Activated naive CD8-positive, alpha-beta T cell treated with anti-CD3 and anti-CD28 coated beads, Interleukin-2, amount 10 ng/mL, durations not matched to agents 7 days and 5 days (primary cell): ENCODE measurements at places on chromosomes 3 and 15.
A peak's percentile ranks its signal among the peaks of the same experiment; 100 is the strongest.

- peaks cover 17% of the 10 kb centered on the region for H3K36me3 ChIP-seq
- H3K4me3 ChIP-seq: no peak overlapping the region
- peak overlapping the region; percentile 10 for H3K27ac ChIP-seq
- peaks cover 3% of the 10 kb centered on the region for H3K4me1 ChIP-seq
- DNase-seq: no peak
Observed at GRCh38 chr15:40029979-40030893, 8.7 kb downstream of the SRP14 start.

- peaks cover 4% of the 10 kb centered on the region for H3K4me1 ChIP-seq
- DNase-seq: no peak
- no peaks in the 10 kb centered on the region for H3K27me3 ChIP-seq
- no peak overlapping the region for H3K4me3 ChIP-seq
- H3K27ac ChIP-seq: no peak overlapping the region
Observed at GRCh38 chr3:195110647-195111318, 160.2 kb downstream of the XXYLT1 start.

DNA sequence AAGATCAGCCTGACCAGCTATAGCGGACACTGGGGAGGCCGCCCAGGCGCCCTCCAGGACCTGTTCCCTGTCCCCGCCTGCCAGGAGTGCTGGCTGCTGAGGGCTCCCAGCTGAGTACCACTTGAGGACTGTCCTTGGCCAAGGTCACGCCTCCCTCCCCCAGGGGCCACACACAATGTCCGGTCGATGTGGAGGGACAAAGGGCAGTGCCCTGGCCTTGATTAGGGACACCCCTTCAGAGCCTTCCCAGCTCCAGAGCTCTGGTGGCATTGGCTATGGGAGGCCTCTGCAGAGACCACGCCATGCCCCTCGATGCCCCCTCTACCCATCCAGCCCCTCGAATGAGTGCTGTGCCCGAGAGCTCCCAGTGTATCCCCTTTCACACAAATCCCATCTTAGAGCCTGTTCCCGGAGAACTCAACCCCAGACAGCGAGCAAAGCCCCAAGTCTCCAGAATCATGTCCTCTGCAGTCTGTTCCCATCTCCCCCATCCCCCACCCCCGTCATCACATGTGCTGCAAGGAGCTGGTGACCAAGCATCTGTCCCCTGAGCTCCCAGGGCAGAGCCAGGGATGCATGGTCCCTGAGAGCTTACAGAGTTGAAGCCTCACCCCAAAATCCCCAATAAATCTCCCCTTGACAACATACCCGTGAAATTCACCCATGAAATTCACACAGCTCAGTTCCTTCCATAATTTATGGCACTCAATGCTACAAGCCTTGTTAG is 158.9 kb downstream of the NUP210 start:
- no peak overlapping the region for H3K4me3 ChIP-seq
- no peak overlapping the region for H3K27ac ChIP-seq
- no peak for DNase-seq
- peaks cover 9% of the 10 kb centered on the region for H3K4me1 ChIP-seq
- H3K36me3 ChIP-seq: no peaks in the 10 kb centered on the region

DNA sequence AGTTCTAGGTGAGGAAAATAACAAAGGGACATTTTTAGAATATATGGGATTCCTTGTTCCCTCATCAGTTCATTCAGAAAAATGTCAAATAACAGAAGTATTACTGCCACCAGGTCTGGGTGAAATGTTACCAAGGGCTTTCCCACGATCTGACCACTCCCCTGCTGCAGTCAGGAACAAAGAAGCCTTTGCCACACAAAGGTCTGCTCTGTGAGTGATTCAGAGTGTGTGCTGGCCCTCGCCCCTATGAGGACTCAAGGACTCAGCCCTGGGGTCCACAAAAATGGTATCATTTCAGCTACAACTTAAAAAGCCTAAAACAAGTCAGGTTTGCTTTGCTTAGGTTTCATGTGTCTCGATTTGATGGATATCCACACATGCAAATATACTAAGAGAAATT is 5.0 kb downstream of the MKRN3 start:
- no peaks in the 10 kb centered on the region for H3K36me3 ChIP-seq
- H3K4me3 ChIP-seq: no peak overlapping the region
- H3K4me1 ChIP-seq: no peaks in the 10 kb centered on the region
- no peaks in the 10 kb centered on the region for H3K27me3 ChIP-seq
- H3K27ac ChIP-seq: no peak overlapping the region

- H3K27ac ChIP-seq: no peak overlapping the region
- no peak for DNase-seq
- H3K36me3 ChIP-seq: peaks cover 1% of the 10 kb centered on the region
- no peak overlapping the region for H3K4me3 ChIP-seq
Observed at GRCh38 chr3:150775001-150775599, 12.1 kb upstream of the SIAH2 start.

DNA sequence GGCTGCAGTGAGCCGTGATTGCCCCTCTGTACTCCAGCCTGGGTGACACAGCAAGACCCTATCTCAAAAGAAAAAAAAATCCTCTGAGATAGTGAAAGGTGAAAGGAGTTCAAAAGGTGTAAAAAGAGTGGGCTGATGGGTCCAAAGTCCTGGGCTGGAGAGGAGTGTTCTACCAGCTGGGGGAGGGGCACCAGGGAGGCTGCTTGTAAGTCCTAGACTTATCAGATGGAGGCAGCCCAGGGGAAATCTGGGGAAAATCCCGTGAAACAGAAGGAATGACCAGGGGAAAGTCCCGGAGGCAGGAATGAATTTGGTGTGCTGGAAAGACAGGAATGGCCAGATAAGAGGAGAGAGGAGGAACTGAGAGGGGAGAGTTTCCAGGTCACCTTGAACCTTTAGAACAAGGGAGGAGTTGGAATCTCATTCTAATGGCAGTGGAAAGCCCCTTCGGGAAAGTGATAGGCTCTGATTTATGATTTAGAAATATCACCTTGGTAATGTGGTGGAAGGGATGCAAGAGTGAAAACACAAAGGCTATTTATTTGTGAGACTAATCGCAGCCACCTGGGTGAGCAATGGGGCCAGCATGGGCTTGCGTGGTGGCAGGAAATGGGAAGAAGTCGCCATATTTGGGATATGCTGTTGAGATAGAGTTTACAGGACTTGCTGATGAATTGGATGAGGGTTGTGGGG is 23.4 kb upstream of the PPP4R2 start:
- H3K27ac ChIP-seq: no peak overlapping the region

DNA sequence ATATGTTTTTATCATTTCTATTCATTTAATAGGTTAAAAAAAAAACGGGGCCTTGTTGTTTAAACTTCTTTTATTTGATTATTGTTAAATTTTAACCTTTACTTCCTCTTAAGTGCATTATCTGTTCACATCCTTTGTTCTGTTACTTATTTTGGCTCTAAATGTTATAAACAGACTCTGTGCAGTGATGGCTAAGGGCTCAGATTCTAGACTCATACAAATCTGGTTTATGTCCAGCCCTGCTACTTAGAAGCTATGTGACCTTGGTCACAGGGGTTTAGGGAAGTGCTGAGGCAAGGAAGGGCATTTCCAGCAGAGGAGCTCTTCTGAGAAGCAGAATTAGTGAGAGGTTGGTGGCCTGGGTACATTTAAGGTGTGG is 55.3 kb upstream of the VILL start:
- H3K27ac ChIP-seq: no peak overlapping the region
- no peaks in the 10 kb centered on the region for H3K4me1 ChIP-seq
- no peaks in the 10 kb centered on the region for H3K36me3 ChIP-seq

DNA sequence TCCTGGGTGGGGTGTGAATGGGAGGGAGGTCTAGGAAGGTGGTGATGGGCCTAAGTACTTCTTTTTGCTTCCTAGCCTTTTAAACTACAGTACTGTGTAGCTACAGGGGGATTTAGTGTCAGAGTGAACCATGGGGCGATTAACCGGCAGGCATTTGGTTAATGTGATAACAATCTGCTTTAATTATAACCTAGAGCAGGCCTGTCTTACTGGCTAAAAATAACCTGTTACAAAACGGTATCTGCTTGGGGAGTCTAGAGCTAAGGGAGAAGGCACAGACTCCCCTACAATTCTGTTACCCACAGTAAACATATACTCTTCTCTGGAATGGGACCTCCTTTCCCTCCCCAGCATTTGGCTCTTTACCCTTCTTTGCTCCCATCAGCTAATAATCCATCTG is 85.4 kb downstream of the RBPMS2 start:
- no peaks in the 10 kb centered on the region for H3K27me3 ChIP-seq
- no peak overlapping the region for H3K27ac ChIP-seq
- DNase-seq: no peak

GRCh38 chr3:58383476-58383875 is 50.2 kb downstream of the PDHB start:
- DNase-seq: no peak
- peaks cover 16% of the 10 kb centered on the region for H3K4me1 ChIP-seq
- no peak overlapping the region for H3K27ac ChIP-seq

GRCh38 chr15:63109920-63110319 is 11.7 kb upstream of the LACTB start:
- no peaks in the 10 kb centered on the region for H3K4me1 ChIP-seq
- H3K4me3 ChIP-seq: no peak overlapping the region
- H3K27ac ChIP-seq: no peak overlapping the region
- H3K27me3 ChIP-seq: peaks cover 3% of the 10 kb centered on the region

DNA sequence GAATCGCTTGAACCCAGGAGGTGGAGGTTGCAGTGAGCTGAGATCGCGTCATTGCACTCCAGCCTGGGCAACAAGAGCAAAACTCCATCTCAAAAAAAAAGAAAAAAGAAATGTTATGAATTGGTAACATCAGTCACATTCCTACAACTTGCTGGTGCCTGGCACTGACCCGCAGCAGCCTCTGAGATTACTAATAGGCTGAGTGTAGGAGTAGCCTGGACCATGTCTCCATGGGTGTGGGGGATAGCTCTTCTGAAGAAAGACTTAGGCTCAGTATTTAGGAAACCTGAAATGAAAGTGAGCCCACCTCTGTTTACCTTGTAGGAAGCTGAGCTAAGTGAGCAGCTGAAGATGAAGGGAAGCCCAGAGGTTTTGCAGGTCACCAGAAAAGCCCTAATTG is 148.3 kb downstream of the LRRC28 start:
- no peak for DNase-seq
- peaks cover 2% of the 10 kb centered on the region for H3K4me1 ChIP-seq
- H3K4me3 ChIP-seq: no peak overlapping the region

- H3K27ac ChIP-seq: no peak overlapping the region
- no peak overlapping the region for H3K4me3 ChIP-seq
- no peaks in the 10 kb centered on the region for H3K4me1 ChIP-seq
- H3K36me3 ChIP-seq: no peaks in the 10 kb centered on the region
- peaks cover 13% of the 10 kb centered on the region for H3K27me3 ChIP-seq
Observed at GRCh38 chr15:39403640-39404117, 177.2 kb upstream of the THBS1 start.

- H3K36me3 ChIP-seq: no peaks in the 10 kb centered on the region
- no peak for DNase-seq
- no peaks in the 10 kb centered on the region for H3K4me1 ChIP-seq
- no peaks in the 10 kb centered on the region for H3K27me3 ChIP-seq
Observed at GRCh38 chr15:71592203-71592602, 218.2 kb upstream of the NR2E3 start.

DNA sequence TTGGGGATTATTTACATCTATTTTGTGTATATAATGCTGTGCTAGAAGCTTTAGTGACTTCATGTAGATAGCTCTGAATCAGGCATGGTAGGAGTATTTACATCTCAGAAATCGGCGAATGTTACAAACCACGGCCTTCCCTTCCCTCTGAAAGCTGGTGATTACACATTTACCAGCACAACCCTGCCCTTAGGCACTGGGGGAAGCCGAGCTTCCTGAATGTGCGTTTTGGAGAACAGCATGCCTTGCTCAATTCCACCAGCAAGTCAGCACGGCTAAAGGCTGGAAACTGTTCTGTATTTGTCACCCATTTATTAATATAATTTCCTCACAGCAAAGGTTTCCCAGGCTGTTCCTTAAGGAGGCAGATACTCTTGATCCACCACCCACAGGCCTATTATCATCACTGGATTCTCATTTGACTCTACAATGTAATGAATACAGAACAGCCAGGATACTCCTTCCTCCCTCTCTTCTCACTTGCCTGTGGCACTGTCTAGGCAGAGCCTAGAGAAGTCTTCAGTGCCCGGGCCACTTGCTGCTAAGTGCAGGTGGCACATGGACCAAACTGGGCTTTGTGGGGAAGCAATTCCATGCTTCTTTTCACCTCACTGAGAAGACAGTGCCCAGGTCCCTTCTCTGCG is 55.2 kb upstream of the CACNA2D3 start:
- H3K27me3 ChIP-seq: no peaks in the 10 kb centered on the region
- no peak for DNase-seq
- no peaks in the 10 kb centered on the region for H3K4me1 ChIP-seq
- H3K4me3 ChIP-seq: no peak overlapping the region

- H3K27ac ChIP-seq: no peak overlapping the region
- DNase-seq: no peak
- H3K36me3 ChIP-seq: no peaks in the 10 kb centered on the region
- H3K27me3 ChIP-seq: peaks cover 40% of the 10 kb centered on the region
- H3K4me1 ChIP-seq: peaks cover 2% of the 10 kb centered on the region
Observed at GRCh38 chr3:41193794-41194539, 5.3 kb upstream of the CTNNB1 start.

- H3K27ac ChIP-seq: no peak overlapping the region
- H3K4me3 ChIP-seq: no peak overlapping the region
- no peaks in the 10 kb centered on the region for H3K36me3 ChIP-seq
- H3K4me1 ChIP-seq: peaks cover 14% of the 10 kb centered on the region
- no peak for DNase-seq
Observed at GRCh38 chr15:40316931-40317330, 6.6 kb upstream of the INAFM2 start.

DNA sequence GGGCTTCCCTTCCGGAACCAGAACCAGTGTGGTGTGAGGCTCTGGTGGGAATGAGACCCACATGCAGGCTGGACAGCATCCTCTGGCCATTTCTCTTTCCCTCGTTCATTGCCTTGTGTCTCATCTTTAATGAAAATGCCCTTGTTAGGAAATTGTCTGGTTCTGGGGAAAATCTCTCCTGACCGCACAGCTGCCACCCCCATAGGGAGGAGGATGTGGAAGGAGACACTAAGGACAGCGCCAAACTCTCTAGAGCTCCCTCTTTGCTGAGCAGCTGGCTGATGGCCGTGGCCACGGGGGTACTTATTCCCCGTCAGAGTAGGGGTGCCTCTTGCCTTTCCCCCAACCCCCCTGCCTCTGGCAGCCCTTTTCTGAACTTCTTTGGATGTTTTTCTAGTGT is 297.6 kb upstream of the C2CD4B start:
- DNase-seq: no peak
- no peaks in the 10 kb centered on the region for H3K36me3 ChIP-seq
- H3K27ac ChIP-seq: no peak overlapping the region
- no peaks in the 10 kb centered on the region for H3K27me3 ChIP-seq
- no peak overlapping the region for H3K4me3 ChIP-seq

GRCh38 chr3:45472795-45473194 is 84.4 kb downstream of the LARS2 start:
- H3K27me3 ChIP-seq: no peaks in the 10 kb centered on the region
- no peaks in the 10 kb centered on the region for H3K4me1 ChIP-seq
- no peak for DNase-seq
- no peak overlapping the region for H3K4me3 ChIP-seq

DNA sequence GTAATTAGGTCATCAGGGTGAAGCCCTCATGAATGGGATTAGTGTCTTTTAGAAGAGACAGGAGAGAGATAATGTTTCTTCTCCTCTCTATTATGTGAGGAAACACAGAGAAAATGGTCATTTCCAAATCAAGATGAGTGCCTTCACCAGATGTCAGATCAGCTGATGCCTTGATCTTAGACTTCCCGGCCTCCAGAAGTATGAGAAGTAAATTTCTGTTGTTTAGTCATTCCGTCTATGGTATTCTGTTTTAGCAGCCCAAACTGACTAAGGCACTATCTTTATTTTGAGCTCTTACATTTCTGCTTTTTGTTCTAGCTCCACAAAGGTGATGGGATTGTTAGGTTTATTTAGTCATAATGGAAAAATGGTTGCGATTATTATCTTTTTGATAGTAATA is 273.2 kb upstream of the GADL1 start:
- peaks cover 4% of the 10 kb centered on the region for H3K36me3 ChIP-seq
- no peaks in the 10 kb centered on the region for H3K4me1 ChIP-seq
- no peak for DNase-seq
- H3K27ac ChIP-seq: no peak overlapping the region
- H3K27me3 ChIP-seq: no peaks in the 10 kb centered on the region
